NK-92 treated with Interleukin-12 subunit alpha and Interleukin-12 subunit beta, amount 100 ng/mL, for 24 hours (cell line): ENCODE measurements at places on chromosomes 5 and 9.

DNA sequence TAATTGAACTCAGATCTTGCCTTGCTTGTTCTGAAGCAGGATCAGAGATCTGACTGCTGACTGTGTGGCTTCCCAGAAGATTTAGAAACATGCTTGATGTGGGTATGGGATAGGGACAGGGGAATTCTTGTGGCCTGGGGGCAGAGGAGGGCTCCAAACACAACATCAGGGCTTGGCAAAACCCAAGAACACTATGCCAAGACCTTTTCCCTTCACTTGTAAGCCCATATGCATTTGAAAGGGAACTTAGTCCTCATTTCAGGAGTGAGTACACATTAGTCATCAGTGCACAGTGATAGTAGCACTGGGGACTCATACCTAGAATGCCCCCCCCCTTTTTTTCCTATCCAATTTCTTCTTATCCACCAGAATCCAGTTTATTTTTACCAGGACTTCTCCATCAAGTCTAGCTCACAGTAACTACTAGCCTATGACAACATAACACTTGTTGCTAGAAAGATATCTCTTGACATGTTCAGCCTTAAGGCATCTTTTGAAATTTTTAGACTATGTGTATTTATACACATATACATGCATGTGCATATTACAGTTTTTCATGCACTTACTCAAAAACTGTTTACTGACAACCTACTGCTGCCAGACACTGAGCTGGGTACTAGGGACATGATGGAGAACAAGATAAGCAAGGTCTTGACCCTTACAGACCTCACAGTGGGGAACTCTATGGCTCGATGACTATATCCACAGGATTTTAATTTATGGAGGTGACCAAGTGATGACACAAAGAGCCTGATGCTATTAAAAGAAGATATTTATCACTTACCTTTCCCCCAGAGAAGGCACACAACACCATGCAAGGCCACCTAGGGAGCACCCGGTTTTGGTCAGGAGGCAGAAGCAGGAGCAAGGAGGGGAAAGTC is 158.3 kb upstream of the MAP3K1 start:
- no peak for DNase-seq

DNA sequence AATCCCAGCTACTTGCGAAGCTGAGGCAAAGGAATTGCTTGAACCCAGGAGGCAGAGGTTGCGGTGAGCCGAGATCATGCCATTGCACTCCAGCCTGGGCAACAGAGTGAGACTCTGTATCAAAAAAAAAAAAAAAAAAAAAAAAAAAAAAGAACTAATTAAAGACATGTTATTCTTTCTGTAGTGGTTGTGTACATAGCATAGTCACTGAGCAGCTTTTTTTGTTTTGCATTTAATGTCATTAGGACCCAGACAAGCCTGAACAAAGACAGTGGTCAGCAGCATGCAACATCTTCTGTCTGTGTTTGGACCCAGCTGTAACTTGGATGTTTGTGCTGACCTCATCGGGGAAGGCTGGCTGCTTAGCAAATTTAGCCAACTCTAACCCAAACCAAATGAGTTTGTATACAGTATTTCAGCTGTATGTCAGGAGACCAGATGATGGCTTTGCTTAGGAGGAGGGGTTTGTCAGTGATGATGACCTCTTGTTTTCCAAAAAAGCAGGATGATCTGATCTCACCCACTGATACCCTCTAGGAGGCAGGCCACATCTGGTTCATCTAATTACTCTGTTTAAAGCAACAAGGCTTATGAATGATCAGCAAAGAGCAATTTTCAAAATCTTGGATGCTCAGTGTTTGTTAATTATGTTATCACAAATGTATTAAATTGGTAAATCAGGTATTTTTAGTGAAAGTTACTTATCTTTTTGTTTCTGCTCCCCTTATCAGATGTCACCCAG is 39.5 kb downstream of the SNCAIP start:
- DNase-seq = no peak

DNA sequence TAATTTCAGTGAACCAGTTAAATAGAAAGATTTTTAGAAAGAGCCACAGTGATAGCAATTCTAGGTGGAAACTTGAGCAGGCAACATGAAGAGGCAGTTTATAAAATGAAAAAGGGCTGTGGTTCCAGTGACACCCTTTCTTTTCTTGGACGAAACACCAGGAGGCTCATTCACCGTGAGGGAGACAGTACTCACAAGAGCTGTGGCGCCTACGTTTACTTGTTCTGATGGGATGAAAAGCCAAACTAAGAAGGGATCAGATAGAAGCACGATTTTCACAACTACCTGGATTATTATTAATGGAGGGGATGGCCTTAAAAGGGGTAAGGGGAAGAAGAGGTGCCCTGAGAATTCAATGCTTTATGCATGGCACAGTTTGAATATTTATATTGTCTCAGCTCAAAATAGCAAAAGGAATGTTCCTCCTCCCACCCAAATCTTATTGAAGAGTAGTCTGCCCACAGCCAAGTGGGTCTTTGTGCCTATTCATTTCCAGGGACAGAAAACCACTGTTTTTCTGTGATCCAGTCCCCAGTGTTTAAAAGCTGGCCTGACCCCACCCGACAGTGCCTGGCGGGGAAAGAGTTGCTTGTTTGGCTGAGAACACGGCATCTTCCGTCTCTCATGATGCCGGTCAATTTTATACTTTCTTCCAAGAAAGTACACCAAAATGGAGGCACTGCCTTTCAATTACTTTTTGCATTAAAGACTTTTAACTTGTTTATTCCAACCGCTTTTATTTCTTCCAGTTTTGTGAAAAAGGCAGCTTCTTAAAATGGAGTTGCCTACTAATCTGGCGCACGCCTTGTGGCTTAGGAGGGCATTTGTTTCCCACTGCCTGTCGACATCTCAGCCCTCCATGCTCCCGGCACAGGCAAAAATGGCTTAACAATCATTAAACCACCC is 51.9 kb downstream of the HABP4 start:
- DNase-seq = no peak

DNA sequence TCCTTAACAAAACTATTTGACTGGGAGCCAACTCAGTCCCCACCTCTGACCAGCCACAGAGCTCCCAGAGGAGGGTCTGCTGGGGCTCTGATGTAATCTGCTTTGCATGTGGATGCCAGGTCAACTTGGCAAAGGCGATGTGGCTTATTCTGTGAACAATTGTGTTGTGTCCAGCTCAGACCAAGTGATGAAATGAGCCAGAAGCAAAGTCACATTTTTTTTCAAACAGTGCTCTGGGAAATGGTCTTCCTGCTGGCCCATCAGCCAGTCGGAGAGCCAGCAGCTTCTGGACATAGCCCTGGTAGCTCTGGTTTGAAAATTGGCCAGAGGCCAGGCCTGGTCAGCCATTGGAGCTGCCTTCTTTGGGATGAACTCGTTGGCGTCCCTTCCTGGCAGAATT is 86.5 kb downstream of the ANGPTL2 start:
- no peak for DNase-seq

- DNase-seq = no peak
These were observed 491 bp downstream of the APC start for GRCh38 chr5:112738191-112738560.

DNA sequence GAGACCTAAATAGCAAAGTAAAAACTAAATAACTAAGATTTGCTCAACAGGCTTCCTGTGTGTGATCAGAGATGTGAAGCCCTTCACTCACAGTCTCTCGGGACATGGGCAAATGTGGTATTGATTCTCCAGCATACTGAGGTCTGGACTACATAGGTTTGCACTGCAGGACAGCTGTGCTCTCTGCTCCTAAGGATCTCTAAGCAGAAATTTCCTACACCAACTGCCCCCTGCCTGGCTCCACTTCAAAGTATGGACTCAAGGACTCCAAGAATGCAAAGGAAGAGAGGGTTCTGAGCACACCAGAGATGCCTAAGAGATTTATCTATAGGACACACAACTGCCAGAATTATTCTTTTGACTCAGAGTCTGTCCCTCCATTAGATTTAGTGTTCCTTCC is 487.2 kb downstream of the SEMA5A start:
- DNase-seq = no peak

DNA sequence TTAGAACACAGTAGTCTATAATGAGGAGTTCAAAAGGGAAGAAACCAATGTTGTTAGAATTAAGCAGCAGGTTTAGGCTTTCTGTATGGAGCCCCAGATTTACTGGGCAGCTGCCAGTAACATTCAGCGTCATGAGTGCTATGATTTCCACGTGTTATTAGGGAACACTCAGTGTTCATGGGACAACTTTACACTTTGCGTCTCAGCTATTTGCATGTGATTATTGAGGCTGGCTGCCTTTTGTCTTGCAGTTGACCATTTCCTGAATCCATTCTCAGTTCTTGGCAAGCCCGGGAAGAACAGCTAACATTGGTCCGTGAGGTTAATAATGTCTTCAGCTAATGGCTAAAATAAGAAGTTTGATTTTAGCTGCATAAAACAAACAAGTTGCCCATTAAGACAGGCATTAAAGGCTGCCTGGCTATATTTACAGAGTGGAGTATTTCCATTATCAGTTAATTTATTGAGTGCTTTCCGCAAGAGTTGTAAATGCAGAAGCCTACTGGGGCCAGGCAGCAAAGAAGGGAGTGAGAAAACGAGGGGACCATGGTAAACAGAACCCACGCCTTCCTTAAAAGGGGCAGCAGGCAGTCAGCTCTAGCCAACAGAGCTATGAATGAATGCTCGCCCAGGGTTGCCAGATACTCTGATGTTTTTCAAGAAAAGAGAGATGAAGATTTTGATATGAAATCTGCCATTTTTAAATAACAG is 120.9 kb downstream of the PIP5K1B start:
- DNase-seq = no peak

DNA sequence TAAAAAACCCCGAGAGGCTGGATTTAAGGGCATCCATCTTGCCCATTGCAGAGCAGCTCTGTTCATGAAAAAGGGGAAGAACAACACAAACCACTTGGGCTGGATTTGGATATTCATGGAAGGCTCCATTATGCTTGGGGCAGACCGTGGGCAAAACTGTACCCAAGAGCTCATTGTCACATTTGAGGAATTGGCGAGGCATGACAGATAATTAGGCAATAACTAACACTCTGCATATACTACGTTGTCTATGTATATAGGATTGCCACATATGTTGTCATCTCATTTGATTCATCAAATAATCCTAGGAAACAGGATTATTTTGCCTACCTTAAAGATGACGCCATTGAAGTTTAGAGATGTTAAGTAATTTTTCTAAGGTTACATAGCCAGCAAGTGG is 255.4 kb downstream of the SMARCA2 start:
- DNase-seq = no peak

- no peak for DNase-seq
These were observed 485.2 kb downstream of the RAB3C start for GRCh38 chr5:59067956-59068656.

- DNase-seq = no peak
These were observed 1104.8 kb upstream of the C9orf72 start for GRCh38 chr9:28678097-28678496.

DNA sequence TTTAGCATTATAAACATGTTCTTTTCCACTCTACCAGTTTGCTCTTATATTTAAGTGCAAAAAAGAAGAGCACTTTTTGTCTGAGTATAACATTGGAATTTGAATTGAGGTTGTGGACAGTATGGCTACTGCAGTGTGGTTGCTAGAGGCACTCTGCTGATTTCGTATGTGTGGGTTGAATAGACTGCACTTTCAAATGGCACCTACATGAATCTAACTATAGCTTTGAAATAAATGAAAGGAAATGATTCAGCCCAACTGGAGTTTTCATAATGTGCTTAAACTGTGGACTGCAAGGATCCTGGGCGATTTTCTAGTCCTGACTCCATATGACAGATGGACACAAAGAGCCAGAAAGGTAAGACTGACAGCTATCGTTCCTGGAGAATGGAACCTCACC is 657.6 kb upstream of the RIOK2 start:
- DNase-seq = no peak

- DNase-seq = no peak
These were observed 111.8 kb upstream of the NTRK2 start for GRCh38 chr9:84557751-84558150.

DNA sequence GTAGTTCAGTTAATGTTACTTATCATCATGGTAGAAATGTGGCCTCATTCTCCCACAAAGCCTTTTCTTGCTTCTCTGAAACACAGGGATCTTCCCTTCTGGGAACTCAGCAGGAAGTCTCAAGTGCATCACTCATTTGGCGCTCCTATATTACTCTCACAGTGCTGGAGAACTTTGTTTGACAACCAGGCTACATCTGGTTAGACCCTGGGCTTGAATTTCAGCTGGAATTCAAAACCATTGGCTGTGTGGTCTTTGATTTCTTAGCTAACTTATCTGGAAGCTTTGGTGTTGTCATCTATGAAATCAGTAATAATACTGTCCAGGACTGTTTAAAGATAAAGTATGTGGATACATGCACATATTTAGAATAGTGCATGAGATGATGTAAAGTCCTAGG is 1777.1 kb downstream of the MAT2B start:
- DNase-seq = no peak
